Muscle of leg (tissue), 16 donors: ENCODE measurements at places on chromosomes 6 and 20. TPM values are rescaled to one million over a fixed set of nuclear protein-coding genes. Genes with fewer than 3 reads are reported as not detected.

NFATC2 gene
- total RNA-seq: 3.8 TPM

GDAP1L1 gene
- 0.18 TPM for total RNA-seq

PPP1R14C gene
- 30.2 TPM for total RNA-seq

CD24 gene
- 19.0 TPM for total RNA-seq

NSFL1C gene
- 28.9 TPM for total RNA-seq

E2F3 gene
- 2.5 TPM for total RNA-seq

DNA sequence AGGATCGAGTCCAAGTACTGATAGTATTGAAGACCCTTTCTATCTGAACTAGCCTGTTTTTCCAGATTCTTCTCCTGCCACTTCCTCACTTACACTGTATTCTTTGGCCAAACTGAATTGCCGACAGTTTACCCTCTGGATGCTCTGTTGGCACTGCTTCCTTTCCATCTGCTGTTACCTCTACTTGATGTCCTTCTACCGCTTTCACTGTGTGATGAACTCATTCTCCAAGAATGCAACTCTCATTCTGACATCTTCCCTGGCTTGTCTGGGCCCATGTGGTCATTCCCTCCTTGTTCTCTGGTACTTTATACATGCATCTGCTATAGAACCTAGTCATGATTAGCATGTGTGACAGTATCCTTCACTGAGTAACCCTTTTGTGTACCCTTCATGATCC lies 16.3 kb downstream of the RPRD1B start:
- no peaks in the 10 kb centered on the region for H3K27me3 ChIP-seq
- no peak overlapping the region for H3K27ac ChIP-seq

DNA sequence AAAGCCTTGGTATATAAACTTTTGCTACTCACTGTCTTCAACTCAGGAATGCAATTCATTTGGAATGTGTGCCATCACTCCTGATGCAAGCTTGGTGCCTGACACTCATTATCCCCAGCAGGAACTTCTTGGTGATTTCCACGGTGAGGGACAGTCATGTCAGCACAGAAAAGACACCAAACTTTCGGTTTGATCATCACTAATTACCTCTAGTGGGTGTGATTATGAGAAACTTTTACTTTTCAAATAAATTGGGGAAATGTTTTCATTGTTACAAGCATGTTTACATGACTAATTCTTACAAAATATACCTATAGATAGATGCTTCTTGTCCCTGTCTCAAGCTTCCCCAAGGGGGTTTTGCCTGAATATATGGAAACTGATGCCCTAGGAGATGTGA lies 40.9 kb downstream of the RPP40 start:
- H3K4me3 ChIP-seq: no peak overlapping the region
- no peak for DNase-seq
- H3K4me1 ChIP-seq: no peaks in the 10 kb centered on the region

DNA sequence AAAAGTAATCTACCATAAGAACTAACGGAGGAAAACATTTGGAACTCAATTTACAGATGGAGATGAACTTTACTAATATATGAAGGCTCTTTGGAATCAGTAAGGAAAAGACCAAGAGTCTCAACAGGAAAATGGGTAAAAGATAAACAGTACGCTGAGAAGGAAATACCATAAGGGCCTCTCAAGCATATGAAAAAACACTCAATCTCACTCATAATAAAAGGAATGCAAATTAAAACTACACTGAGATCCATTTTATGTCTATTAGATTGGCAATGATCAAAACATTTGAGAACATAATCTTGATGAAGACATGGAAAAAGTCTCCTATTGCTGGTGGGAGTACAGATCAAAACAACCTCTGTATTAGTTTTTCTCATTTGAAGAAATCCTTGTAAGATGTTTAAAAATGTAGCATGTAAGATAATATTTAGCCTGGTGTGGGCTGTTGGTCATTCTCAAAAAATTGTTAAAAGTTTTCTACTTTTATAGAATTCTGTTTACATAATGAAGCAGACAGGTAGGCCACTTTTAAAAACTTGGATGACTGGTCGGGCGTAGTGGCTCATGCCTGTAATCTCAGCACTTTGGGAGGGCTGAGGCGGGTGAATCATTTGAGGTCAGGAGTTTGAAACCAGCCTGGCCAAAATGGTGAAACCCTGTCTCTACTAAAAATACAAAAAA lies 14.5 kb downstream of the REV3L start:
- H3K27me3 ChIP-seq: no peaks in the 10 kb centered on the region
- no peaks in the 10 kb centered on the region for H3K4me1 ChIP-seq
- H3K4me3 ChIP-seq: no peak overlapping the region
- H3K27ac ChIP-seq: no peak overlapping the region
